Right hindlimb (tissue), 1 donor: ENCODE measurements at places on chromosomes 13 and 19.
A peak's percentile ranks its signal among the peaks of the same experiment; 100 is the strongest.

DNA sequence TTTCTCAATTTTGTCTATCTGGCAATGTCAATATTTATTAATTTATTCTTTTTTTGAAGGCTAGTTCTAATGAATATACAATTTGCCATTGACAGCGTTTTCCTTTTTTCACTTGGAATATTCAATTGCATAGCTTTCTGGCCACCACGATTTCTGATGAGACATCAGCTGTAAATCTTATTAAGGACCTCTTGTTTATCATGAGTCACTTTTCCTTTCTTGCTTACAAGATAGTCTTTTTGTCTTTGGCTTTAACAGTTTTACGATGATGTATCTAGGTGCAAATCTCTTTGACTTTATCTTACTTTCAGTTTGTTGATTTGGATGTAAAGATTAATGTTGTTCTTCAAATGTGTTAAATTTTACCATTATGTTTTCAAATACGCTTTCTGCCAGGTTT, 991.6 kb upstream of the SLC10A2 start:
- no peak for DNase-seq

DNA sequence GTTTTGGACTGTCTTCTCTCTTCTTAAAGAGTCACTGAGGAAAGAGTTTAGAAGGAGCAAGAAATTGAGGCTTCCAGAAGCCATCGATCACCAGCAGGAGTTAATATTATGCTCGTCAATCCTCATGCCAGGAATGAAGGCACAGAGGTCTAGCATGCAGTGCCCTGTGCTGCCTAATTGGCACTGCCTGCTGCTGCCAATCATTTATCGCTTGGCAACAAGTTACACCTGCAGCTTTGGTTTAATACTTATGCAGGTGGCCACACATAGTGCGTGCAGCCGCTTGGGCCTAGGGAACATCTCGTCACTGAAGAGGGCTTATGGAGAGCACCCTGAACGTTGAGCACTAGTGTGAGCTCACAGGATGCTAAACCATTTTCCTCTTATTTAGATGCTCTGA, 2.7 kb upstream of the SOX1 start:
- no peak for DNase-seq

GRCh38 chr19:46435009-46435408, 6.3 kb upstream of the PNMA8C start:
- DNase-seq = no peak

GRCh38 chr13:73961181-73961580, 173.0 kb downstream of the KLF12 start:
- DNase-seq = no peak

GRCh38 chr19:17469481-17470067, 750 bp upstream of the SLC27A1 start:
- DNase-seq = peak; percentile 95

GRCh38 chr13:43482026-43482425, 304.7 kb downstream of the ENOX1 start:
- no peak for DNase-seq

- DNase-seq = no peak
Measured at GRCh38 chr19:16369664-16370576, 45.3 kb downstream of the KLF2 start.

DNA sequence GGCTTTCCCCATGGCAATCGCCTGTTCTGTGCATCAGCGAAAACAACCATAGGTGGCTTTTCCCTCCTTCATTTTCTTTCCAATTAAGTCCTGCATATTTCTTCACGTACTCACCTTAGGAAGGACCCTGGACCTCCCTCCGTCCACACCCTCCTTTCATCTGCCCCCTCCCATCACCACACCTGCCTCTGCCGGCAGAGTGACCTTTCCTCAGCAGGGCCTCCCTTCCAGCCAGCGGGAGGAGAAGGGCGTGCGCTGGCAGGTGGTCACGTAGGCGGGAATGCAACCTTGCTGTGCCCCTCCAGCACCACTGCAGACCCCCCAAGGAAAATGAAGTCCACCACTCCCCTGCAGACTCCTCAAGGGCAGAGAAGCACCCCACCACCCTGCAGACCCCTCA, 61.1 kb downstream of the GSX1 start:
- no peak for DNase-seq

- DNase-seq = no peak
Measured at GRCh38 chr13:97858161-97858560, 95.3 kb upstream of the IPO5 start.

DNA sequence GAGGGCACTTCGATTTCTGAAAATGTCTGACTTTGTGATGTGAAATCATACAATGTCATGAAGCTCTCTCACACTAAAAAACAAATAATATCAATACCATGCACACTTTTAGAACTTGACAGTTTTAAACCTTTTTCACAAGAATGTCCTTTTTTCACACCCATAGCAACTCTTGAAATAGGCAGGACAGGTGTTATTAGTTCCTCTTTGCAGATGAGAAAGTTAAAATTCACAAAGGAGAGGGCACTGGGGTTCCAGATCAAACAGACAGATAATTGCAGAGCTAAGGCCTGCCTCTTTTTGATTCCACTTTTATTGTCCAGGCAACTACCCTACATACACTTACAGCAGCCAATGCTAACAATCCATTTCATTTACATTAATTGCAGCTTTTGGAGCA, 142.8 kb downstream of the KLF12 start:
- DNase-seq = no peak

DNA sequence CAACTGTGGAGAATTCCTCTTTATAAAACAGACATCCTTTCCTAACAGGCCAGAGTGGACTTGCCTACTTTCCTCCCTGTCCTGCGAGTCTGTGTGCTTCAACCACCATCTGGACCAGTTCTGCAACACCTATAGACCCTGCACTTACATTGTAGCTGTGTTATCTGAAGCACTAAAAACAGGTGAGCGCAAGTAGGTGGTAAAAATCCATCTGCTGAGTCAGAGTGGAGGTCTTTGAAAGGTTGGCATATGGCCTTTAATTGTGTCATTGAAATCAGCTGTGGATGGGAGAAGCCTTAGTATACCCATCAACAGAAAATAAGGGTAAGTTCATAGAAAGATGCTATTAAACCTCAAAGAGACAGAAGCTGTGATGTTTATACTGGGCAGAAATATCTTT, 7.6 kb upstream of the NALCN start:
- no peak for DNase-seq

- DNase-seq = peak; percentile 48
Measured at GRCh38 chr13:30745906-30746686, 10.8 kb downstream of the ALOX5AP start.

DNA sequence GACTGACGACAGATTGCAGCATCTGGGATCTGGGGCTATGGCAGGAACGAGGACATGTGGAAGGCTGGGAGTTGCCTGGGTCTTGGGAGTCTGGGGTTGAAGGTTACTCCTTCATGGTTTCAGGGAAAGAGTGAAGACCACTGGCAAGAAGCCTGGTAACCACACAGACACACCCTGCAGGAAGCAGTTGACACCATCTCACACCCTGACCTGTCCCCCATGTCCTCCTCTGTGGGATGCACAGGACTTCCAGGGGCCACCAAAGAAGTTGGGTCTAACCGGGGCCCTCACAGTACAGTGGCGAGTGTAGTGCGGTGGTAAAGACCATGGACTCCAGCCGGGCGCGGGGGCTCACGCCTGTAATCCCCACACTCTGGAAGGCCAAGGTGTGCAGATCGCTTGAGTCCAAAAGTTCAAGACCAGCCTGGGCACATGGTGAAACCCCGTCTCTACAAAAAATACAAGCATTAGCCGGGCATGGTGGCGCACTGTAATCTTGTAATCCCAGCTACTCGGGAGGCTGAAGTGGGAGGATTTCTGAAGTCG, 10.6 kb upstream of the FFAR2 start:
- no peak for DNase-seq

- no peak for DNase-seq
Measured at GRCh38 chr13:67134417-67135129, 95.6 kb downstream of the PCDH9 start.

- no peak for DNase-seq
Measured at GRCh38 chr19:16325161-16325527, 518 bp downstream of the KLF2 start.

DNA sequence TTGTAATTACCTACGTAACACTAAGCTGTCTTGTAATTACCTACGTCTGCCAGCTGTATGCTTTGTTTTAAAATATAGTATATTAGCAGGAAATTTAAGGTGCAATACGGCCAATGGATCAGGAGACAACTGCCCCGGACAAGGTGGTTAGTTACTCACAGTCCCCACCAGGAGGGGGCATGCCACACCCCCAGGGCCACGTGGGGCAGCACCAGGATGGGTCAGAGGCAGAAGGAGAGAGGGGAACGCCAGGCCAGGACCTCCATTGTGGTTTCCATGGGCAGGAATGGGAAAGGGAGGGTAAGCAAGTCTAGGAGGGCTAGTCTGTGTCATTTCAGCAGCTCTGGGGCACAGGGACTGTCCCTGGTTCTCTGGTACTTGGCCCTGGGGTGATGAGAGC, 140.1 kb downstream of the URI1 start:
- DNase-seq = no peak

DNA sequence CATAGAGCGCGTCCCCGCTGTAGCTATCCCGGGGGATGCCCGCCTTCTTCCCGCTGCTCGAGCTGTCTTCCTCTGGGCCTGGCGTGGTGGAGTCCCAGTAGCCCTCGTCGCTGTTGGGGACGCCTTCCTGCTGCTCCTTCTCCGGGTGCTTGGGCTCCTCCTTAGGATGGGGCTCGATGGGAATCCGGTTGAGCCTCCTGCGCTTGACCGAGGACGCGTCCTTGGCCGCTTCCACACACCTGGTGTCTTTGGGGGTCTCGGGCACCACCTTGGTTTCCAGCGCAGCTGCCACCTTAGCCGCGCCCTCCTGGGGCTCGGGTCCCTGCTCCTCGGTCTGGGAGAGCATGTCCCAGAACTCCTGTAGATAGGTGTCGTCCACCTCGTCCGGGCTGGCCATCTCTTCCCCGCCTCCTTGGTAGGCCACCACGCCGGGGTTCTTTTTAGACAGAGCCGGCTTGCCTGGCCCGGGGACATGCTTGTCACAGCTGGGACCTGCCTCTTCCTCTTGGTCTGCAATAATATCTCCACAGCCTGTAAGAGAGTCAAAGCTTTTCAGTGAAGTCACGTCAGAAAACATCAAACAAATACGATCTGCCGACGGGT, 2.0 kb downstream of the AMER2 start:
- no peak for DNase-seq
